CD14-positive monocyte (primary cell): ENCODE measurements at places on chromosomes 13 and 19.

DNA sequence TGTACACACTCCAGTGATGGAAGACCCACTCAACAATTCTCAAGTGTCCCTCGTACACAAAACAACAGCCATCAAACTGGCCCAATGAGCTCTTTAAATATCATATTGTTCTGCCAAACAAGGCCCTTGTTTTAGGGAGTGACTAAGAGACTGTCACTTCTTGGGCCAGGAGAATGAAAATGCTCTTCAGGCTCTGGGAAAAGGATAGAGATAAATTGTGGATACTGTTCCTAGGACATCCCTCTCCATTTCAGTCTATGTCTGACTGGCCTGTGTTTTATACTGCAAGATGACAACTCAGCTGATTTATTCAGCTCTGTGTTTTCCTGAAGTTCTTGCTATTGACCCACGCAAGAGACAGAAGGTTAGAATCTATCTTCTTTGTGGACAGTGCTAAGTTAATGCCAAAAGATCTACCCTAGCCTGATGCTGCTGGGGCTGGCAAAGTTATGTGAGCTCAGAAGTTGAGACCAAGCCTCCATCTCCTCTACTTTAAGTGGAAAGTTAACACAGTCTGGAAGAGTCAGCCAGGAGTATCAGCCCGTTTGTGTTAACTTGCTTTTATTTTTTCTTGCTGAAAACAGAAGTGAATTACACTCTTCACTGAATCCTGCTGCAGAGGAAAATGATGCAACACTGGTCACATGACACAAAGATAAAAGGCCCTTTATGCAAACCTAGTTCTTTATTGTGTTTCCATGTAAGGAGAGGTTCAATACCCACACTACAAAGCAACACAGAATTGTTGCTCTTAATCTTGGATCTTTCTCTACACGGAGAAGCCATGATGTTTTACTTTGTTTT, 14.6 kb downstream of the FRY start:
- DNase-seq, result peak; percentile 84

DNA sequence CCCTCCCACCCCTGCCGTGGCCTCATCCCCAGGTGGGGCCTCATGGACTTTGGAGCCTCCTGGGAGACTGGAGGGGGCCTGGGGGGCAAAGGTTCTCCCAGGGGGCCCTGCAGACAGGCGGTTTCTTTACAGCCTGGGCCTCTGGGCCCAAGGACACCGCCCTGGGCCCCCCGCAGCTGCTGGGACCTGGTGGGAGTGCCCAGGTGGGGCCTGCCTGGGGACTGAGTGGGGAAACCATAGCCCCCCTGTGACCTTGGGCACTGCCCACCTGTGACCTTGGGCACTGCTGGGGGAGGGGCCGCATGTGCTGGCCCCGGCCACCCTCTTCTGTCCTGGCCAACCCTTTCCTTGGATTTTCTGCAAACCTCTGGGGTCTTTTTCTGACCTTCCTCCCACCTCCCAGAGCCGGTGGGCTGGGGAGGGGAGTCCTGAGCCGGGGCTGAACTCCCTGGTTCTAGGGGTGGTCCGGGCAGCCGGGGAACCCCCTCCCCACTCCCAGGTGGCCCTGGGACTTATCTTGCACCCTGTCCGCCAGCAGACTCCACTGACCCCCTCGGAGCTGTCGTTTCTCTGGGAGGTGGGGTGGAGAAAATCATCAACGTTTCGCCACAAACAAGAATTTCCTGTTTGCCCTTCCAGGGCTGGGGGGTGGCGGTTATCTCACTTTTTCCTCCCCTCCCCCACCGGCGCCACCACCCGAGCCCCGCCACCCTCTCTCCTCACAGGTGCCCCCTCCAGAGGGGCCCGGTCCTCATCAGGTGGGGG, 27.0 kb downstream of the ARID3A start:
- DNase-seq, result no peak

GRCh38 chr13:43698758-43699157, 88.0 kb downstream of the ENOX1 start:
- DNase-seq, result no peak

DNA sequence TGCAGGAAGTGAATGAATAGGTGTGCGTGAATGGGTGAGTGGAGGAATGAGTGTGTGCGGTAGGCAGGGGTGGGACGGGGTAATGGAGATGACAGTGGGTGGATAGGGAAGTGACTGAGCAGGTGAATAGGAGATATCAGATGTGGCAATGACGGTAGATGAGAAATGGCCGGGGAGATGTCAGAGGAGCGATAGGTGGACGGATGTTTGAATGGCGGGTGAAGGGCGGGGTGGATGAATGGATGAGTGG, 1.5 kb downstream of the TTC9B start:
- DNase-seq, result no peak

DNA sequence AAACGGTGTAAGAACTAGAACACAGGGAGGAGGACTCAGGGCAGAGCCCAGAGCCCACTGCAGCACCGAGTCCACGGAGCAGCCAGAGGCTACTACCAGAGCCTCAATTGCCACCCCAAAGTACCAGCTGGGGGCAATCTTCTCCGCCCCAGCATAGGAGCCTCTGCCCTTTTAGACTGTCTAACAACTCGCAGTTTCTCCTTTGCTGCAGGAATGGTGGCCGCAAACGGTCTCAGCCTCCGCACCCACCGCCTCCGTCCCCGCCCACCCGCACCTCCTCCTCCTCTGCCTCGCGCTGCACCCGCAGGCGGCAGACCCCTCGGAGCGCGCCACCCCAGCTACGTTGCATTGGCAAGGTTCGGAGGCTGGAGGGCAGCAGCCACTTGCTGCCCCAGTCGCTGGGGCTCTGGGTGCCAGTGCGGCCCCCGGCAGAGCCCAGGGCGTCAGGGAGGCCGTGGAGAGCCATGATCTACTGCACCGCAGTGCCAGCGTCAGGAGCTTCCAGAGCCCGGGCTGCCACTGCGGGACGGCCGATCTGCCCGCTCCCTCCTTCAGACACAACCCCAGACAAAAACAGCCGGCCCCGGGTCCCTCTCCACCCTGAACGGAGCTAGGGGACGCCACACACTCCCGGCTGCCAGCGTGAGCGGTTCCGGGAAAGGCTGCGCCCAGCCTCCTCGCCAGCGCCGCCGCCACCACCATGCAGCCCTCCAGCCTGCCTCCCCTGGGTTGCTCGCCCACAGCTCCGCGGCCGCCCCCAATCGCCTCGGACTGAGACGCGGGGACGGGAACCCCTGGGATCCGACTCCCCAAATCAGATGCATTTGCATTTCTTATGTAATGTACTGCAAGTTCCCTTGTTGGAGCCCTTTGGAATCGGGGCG, 1.8 kb downstream of the FGF14 start:
- DNase-seq, result no peak

DNA sequence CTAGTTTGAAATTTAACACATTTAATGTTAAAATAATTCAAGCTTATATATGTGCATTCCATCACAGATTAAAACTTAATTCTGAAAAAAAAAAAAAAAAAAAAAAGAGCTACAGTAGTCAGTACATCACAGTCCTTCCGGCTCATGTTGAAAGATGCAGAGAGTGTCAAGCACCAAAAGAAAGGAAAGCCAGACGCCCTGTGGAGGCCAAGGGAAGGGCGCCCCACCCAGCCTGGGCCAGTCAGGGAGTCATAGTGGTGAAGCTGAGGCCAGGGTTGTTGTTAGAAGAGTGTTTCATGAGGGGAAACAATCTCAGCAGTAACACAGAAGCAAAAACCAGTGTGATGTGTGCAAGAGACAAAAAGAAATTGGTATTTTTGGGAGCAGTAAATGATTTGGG, 375.3 kb downstream of the MTUS2 start:
- no peak for DNase-seq

GRCh38 chr19:45995715-45996385, 583 bp downstream of the CCDC61 start:
- DNase-seq, result no peak

DNA sequence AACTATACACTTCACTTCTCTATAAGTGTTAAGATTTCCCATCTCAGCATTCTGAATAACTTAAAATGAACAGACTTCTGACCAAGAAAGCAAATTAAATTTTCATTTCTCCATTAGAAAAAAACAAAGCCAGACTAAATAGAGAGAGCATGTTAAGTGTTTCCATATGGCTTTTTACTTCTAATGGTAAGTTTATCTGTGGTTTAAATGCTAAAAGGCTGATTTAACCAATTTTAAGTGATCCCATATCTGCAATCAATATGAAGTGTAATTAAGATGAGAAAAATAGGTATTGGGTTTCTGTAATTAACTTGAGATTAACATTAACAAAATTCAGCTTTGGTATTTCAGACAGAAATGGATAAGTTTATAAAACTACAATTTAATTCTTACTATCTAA, 107.8 kb downstream of the ELF1 start:
- DNase-seq, result no peak

DNA sequence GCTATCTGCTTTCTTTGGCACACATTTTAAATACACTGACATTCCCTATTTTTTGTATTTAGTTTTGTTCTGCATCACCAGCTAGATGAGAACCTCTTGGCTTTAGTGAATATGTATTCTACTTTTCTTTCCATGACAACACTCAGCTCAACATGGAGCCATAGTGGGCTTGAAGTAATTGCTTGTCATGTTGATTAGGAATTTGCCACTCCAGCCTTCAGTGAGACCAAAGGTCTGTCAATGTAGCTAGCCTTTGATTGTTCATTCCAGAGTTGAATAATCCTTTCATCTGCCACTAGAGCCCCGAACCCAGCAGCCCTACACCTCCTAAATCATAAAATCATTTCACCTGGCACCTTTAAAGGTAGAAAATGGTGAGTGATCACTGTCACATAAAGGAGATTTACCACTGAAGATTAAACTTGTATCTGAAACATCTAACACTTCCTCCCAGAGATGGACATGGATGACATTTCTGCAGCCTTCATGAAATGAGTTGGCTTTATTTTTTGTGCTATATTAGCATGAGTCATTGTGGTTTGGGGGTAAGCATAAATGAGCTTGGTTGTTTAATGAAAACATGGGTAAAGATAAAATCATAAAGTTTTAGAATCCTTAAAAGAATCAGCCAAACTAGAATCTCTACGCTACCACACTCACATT, 29.2 kb upstream of the GARRE1 start:
- DNase-seq, result no peak

DNA sequence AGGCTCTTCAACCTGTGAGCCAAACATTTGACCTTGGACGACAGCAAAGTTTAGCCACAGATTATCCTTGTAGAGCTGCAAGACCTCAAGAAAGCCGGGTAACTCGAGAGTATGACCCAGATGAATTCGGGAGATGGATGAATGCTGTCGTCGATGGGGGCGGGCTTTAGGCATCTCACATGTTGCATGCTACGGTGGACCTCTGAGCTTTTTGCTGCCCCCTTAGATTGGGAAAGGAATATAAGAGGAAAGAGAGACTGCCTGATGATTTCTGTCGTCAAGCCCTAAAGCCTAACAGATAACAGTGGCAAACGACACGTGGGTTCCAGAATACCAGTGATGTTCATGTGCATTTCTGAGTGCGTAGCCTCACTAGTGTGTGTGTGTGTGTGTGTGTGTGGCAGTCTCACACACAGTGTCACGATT, 730 bp upstream of the ABCC4 start:
- no peak for DNase-seq

DNA sequence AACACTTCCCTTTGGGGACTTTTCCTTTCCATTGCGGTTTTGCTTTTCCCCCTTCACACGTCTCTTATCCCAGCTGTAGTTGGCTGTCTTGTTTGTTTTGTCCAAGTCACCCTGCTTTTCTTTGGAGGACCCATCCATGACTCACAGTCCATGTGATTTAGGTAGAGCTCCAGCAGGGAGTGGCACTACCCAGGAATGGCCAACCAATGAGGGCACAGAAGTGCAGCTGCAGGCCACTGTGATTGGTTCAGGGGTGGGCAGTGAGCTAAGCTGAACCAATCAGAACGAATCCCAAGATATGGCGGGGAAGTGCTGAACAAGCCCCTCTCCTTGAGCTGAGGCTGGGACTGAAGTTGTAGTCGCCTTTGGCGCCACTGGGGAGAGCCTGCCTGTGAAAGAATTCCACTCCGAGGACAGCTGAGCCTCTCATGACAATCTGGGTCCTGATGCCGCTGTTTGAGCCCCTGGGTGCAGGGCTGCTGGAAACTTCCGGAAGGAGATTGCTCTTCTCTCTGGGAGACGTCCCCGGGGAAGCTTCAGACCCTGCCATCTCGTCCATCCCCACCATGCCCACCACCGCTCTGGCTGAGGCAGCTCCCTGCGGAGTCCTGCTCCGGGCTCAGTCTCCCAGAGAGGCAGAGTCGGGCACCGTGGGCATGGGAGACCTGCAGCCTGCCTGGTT, 62.9 kb upstream of the URI1 start:
- no peak for DNase-seq

- no peak for DNase-seq
Observed at GRCh38 chr13:63149375-63149774, 1733.7 kb upstream of the PCDH20 start.
